ENCODE measurements at places on chromosomes 16 and 17.
A peak's percentile ranks its signal among the peaks of the same experiment; 100 is the strongest.

DNA sequence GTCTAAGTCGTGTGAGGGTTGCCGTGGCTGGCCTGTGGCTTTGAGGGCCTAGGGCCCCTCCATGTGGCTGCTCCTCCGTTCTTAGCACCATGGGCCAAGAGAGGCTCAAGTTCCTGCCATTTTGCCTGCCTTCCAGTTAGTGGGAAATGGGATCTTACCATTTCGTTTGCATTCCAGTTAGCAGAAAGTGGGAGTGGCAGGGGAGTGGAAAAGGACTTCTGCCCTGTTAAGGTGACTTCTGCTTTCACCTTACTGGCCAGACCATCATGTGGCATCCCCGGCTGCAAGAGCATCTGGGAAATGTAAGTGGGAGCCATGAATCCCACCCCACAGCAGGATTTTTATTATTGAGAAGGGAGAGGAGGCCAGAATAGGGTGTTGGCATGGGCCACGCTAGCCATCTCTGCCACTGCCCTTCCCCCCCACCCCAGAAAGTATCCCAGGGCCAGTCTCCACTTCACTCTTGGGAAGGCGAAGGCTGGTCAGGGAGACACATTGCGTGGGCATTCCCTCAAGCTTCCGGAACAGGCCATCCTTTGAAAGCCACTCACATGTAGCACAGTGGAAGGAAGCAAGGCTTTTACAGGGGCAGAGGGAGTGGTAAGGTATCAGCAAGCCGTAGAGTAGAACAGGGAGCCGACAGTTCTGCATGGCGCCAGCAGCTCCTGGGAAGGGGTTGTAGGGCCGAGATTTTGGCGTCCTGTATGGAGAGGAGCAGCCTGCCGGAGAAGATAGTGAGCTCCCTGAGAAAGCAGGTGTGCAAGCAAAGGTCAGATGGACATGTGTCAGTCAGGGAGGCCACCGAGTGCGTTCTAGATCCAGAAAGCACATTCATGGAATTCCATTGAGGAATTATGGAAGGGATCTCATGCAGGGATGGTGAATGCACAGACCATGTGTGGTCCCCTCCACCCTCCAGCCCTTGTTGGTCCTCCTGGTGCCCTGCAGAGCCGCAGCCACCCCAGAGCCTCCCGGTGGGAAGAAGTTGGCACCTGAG is 33.4 kb downstream of the CMIP start:
- no peak for DNase-seq

DNA sequence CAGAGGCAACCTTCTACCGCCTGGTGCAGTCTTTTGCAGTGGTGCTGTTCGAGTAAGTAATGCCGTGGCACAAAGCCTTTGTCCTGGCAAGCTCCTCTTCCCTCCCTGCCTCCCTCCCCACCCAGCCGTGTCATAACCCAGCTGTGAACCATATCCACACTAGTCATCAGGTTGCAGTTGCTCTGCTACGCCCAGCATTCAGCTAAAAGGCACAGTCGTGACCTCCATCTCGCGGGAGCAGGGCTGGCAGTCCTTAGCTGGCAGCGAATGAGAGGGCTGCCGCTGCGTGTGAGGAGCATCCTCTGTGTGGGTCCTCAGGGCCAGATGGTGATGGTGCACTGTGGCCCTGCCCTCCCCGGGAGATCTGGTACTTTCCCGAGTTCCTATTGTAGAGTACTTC is 39.3 kb downstream of the CIBAR2 start:
- DNase-seq, result peak; percentile 42

DNA sequence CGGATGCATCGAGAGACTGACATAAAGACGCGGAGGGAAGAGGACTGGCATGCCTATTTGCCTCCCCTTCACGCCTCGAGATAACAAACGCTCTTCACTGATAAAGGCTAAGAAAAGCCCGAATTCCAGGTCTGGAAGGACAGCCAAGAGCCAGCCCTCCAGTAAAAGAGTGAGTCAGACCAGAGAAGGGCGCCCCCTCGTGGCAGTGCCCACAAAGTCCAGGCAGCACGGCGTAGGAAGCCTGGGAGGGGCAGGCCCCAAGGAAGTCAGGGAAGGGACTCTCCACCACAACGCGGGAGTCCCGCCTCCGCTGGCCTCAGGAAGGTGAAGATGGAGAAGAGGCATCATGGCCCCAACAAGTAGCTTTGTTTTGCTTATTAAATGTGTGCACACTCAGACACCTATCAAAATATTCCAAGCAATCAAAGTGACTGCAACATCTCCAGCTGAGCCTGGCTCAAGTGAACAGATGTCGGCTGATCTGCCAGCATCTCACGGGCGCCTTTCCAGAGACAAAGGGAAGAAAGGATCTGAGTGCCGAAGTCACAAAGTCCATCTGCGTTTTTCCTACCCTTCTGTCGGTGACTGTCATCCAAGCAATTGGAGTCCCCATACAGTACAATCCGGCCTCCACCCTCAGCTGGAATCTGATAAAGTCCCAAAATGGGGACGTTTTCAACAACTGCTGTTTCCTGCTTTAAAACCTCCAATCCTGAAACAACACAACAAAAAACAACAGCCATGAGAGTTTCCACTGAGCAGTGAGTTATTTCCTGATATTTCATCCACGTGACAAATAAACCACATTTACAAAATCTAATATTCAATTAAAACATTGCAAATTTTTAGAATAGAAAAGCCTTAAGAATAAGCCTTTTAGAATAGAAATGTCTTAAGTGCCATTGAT is 20.4 kb upstream of the SLC38A8 start:
- peak; percentile 70 for DNase-seq

DNA sequence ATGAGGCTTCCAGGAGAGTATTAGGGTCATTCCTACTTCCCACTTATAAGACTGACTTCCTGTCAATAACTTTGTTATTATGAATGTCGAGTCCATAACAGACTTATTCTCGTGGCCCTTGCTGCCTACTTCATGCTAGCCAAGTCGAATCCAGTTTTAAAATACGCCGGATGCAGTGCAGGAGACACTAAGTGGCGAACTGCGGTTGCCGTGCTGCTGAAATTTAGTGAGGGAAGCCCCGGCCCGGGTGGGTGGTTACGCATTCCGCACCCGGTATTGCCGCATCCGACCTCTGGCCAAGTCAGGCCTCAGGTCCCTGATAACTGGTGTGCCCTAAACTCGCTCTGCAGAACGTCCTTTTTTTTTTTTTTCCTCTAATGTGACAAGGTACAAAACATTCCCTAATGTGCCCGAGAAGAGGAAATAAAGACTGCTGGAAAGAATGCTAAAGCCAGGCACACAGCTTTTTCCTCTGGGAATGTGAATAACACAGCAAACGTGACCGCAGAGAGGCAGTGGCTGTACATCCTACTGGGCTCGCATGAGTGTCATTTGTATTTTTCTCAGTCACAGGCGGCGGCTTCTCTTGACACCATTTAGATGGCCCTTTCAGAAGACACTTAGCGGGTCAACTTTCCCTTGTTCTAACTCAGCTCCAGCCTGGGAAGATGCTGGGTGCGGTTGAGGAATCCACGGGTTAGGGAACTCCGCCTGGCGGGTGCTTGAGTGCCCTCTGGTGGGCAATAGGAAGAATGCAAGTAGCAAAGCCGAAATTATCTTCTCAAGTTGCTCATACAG is 7.1 kb upstream of the AKTIP start:
- DNase-seq, result peak; percentile 69

GRCh38 chr17:65656390-65657250 is 95.2 kb upstream of the AXIN2 start:
- DNase-seq, result peak; percentile 24
